ENCODE measurements at places on chromosomes 1 and 21.

GRCh38 chr1:155320661-155321617 is at the start of gene RUSC1:
Gene RUSC1, plus strand, starts transcription at chr1:155320894. Its CDS starts 880 bp downstream, at chr1:155321774.
- DNase-seq = no peak

DNA sequence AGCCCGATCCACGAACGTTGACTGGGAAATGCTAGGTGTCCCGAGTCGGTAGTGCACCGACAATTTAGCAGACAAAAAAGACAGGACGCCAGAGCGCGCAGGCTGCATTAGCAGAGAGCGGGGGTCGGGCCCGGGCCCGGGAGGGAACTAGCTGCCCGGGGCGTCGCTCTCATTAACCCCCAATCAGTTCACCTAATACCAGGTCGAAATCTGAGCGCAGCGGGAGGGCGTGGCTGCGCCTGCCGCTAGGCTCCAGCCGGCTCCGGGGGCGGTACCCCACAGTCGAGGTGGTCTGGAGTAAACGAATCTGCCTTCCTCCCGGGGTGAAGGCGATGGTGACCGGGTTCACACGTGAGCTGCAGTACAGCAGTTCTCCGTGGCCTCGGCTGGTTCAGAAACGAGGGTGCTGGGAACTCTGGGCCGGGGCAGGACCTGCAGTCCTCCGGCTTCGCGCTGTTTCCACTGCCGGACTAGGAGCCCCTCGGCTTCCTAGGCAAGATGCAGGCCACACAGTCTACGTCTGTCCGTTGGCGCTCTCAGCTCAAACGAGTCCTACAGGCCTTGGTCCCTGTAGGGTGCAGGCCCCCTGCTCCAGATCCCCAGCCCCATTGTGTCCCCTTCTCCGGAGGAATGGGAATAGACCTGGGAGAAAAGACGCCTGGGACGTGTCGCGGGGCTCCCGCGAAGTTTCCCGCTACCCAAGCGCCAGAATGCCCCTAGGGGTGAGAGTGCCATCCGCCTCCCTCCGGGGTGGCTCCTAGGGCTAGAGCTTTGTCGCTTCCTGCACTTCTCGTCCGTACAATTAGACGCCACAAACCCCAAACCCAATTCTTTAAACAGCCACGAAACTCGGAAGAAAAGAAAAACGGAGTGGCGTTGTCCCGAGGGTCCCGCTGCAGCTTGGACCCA is 2.0 kb downstream of the GFI1 start:
- peak; percentile 77 for DNase-seq

DNA sequence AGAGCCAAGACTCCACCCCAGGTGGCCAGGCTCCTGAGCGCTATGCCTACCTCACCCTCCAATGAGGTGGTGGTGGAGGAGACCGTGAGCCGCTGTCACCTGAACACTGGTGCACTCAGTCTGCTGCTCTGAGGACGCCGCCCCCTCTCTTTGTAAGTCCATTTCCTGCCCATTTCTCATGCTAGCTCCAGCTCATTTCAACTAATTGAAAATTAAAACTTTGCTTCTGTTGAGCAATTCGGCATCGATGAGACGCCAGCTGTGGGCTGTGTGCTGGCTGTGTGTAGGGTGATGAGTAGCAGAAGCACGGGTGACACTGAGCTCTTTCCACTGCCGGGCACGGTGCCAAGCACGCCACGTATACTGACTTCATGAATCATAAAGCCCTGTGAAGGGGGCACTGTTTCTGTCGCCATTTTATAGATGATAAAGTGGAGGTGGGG is 11.2 kb downstream of the TNFRSF1B start:
- DNase-seq = no peak

DNA sequence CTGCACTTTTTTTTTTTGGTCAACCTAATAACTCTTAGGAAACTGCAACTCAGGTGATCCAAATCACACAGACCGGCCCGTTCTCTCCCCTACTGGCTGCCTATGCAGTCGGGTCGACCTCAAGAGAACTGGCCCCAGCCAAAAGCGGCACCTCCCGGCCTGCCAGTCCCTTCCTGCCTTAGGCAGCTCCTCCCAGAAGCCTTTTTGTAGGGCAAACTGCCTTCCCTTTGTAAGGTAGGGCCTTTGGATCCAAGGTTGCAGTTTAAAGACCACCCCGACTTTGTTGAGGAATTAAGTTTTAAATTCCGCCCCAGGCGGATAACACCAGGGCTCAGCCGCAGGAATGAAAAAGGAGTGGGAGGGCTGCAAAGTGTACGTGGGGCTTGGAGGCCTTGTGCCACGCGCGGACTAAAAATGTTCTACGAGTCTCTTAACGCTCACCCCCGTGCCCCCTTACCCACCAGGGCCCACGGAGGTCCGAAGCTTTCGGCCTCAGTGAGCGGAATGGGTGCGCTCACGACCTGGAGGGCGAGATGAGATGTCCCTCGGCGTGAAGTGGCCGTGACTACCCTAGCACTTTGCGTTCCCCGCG is 642 bp upstream of the ST3GAL3 start:
- DNase-seq = peak; percentile 27

GRCh38 chr1:187027253-187027652 is 198.5 kb downstream of the PLA2G4A start:
- no peak for DNase-seq

DNA sequence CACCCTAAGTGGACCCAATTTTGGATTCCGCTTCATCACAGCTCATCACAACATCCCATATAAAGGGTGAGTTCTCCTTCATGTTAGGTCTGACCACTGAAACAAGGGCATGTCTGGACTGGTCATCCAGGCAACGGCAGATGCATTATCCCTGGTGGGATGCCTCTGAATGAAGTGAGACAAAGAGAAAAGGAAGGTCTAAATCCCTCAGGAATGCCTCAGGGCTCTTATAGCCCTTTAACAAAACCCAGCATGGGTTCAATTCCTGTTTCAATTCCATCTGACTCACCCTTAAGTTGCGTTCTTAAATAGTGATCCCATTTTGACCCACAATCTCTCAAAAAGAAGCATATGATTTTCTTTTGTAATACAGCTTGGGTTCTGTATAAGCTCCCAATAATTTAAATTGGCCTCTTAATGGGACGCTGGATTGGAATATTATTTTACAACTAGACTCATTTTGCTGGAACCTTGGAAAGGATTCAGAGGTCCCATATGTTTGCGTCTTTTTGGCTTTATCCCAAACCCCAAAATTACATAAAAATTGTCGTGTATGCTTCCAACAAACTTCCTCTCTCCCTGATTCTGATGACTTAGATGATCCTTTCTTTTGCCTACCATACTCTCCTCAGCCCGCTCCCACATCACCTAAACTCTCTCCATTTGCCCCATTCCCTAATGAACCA is 287.4 kb upstream of the ZP4 start:
- DNase-seq = no peak

DNA sequence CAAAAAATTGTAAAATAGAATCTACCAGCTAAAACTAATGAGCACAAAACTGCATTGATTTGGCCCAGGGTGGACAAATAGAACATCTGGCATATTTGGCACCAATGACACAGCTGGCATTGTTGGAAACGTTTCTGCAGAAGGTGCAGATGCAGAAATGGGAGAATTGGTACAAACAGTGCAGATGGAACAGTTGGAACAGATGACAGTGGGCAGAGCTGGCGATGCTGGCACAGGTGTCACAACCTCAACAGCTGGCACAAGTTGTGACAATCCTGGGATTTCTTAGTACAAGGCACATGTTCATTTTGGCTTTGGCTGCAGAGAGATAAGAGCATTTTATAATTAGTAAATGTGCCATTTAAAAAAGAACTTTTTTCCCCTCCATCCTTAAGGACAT is 91.1 kb upstream of the ZBTB18 start:
- no peak for DNase-seq

DNA sequence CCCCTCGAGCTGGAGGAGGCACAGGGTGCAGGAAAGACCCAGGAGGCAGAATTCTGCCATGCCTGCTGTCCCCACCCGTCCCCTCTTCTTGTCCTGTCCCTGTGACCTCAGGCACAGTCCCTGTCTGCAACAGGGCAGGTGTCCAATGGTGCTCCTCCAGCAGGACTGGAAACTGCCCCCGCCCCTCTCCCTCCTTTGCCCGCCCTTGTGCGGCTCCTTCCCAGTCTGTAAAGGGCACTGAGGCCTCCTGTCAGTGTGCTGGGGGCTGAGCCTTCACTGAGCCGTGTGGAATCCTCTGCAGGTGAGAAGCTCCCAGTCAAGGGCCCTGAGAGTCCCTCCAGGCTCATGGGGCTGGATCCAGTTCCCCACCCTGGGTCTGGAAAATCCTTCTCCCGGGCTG is 28.9 kb downstream of the PRDM16 start:
- DNase-seq = no peak

DNA sequence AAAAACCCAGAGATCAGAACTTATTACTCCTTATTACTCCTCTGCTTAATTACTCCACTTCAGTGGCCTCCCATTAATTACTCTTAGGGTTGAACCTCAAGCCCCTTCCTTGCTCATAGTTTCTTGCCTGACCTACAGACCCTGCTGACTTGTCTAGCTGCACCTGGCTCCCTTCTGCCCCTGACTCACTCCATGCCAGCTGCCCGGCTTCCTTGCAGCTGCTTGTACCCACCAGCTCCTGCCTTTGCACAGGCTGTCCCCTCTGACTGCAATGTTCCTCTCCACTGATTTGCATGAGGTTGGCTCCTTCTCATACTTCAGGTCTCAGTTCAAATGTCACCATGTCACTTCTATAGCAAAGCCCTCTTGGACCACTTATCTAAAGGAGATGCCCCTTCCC is 1.9 kb upstream of the PTPRU start:
- no peak for DNase-seq

- no peak for DNase-seq
Observed at GRCh38 chr1:10242135-10242534, 31.8 kb downstream of the KIF1B start.

DNA sequence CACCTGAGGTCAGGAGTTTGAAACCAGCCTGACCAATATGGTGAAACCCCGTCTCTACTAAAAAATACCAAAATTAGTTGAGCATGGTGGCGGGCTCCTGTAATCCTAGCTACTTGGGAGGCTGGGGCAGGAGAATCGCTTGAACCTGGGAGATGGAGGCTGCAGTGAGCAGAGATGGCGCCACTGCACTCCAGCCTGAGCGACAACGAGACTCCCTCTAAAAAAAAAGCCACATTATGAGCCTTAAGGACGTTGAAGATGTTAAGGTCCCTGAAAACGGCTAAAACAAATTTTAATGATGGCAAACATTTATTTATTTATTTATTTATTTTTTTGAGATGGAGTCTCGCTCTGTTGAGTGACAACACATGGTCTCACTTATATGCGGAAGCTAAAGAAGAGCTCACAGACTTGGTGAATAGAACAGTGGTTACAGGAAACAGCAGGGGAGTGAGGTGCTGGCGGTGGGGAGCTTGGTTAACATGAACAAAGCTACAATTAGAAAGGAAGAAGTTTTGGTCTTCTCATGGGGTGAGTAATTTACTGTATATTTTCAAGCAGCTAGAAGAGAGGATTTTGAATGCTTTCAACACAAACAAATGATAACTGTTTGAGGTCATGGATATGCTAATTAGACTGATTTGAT is 47.1 kb downstream of the TCP10L start:
- peak; percentile 4 for DNase-seq

DNA sequence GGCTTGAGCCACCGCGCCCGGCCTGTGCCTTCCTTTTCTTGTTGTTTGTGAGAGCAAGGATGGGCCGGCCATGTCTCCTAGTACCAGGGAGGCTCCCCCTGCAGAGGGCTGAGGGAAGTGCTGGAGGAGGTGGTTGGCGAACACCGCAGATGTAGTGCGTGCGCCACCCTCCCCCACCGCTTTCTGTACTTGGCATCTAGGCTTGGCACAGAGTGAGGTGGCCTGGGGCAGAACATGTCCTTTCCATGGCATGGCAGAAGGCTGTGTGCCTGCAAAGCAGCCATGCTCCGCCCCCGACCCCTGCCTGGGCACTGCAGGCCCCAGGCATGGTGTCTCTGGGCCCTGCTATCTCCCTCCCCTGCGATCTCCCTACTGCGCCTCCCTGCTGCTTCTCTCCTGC is 30.7 kb downstream of the ALPL start:
- no peak for DNase-seq

DNA sequence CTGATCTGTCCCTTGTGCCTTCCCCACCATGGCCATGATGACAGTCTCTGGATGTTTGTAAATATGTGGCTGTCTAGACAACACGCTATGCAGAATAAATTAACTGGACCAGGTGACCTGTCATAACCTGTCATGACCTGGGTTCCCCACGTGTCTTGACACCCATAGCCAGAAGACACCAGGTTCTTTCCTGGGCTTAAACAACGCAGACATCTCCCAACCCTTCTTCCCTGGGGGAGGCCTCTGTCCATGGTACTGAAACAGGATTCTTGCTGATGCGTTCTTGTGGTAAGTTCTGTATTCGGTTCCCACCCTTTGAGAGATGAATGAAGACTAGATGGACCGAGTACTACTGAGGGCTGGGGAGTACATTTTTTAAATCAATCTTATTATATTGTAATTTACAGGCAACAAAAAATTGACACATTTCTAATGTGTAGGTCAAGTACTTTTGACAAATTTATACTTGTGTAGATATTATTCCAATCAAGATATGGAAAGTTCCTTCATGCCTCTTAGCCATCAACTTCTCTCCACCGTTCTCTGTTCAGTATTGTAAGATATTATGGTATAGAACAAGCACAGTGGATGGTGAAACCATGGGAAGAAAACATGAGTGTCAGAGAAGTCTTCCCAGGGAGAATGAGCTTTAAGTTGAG is 738.8 kb downstream of the PTPRU start:
- no peak for DNase-seq

- no peak for DNase-seq
Observed at GRCh38 chr1:147185432-147185831, 13.2 kb upstream of the PRKAB2 start.

DNA sequence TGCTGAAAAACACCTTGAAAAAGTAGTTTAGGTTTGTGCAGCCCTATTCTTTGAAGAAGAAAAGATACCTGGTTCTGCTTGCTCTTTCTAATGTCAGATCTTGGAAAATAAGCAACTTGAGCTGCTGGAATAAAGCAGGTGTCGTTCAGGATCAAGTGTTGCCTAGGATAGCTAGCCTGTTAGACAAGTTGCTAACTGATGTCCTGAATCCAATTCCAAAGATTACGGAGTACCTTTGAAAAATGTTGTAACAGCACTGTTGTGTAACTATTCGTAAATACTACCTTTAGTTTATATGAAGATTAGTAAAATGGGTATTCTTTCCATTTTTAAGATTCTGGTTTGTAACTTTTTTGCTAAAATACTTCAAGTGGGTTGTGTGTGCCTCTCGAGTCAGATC is 151.5 kb downstream of the CLEC20A start:
- no peak for DNase-seq

- DNase-seq = no peak
Observed at GRCh38 chr1:24122776-24123175, 10.8 kb upstream of the MYOM3 start.

DNA sequence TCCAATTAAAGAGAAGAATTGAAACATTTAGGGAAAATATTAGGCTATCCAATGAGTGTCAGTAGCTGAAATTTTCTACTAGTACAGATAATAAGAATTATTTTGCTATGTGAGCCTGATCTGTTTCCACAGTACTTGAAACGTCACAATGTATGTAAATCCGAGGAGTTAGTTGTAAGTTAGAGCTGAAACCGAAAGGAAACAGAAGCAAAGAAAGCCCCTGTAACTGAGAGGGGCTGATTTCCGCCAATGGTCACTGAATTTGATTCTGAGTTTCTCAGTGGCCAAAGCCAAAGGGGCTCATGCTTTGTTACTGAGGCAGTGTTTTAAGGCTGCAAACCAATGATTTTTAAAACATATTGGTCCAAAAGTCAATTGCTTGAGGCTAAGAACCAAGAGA is 168.3 kb upstream of the DUSP10 start:
- DNase-seq = peak; percentile 77
